ENCODE measurements at places on chromosomes 12 and 14.

DNA sequence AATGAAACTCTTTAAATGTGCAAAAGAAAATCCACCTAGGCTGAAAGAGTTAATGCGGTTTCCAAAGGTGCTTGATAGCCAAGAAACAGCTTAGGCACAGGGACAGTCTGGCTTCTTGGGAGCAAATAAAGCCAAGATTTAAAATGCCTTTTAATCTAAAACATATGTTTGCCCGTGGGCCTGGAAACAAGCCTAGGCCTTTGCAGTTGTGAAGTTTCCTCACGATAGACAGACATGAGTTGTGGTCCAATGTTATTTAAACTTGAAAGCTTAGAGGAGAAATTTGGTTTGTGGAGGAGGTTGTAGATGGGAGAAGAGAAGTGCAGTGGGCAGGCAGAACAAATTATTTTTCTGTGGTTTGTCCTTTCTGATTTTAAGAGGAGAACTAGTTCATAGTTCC is 29.8 kb downstream of the PROX2 start:
- no peak for DNase-seq

GRCh38 chr12:388541-389141 is 479 bp downstream of the KDM5A start:
- peak; percentile 41 for DNase-seq

DNA sequence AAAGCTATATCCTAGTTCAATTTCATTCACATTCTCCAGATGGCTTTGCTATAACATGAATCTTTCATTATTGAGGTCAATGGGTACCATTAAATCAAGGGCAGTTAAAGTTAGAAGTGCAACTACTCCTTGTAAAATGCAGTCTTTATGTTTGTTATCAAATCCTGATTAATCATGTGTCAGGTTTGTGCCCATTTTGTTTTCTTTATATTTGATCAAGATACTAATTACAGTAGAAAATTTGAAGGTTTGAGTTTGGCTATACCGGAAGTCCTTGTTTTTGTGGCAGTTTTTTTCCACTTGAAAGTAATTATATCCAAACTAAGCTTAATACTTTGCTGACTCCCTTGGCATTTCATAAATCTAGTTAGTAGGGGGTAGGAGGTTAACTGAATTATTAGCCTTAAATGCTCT is 513.0 kb downstream of the DIO2 start:
- DNase-seq, result no peak

GRCh38 chr14:101588990-101589389 is 27.7 kb downstream of the DIO3 start:
- DNase-seq, result no peak

- DNase-seq, result no peak
Measured at GRCh38 chr14:89367779-89368120, 49.3 kb downstream of the FOXN3 start.

GRCh38 chr12:10779103-10779502 is 23.3 kb downstream of the TAS2R7 start:
- no peak for DNase-seq

DNA sequence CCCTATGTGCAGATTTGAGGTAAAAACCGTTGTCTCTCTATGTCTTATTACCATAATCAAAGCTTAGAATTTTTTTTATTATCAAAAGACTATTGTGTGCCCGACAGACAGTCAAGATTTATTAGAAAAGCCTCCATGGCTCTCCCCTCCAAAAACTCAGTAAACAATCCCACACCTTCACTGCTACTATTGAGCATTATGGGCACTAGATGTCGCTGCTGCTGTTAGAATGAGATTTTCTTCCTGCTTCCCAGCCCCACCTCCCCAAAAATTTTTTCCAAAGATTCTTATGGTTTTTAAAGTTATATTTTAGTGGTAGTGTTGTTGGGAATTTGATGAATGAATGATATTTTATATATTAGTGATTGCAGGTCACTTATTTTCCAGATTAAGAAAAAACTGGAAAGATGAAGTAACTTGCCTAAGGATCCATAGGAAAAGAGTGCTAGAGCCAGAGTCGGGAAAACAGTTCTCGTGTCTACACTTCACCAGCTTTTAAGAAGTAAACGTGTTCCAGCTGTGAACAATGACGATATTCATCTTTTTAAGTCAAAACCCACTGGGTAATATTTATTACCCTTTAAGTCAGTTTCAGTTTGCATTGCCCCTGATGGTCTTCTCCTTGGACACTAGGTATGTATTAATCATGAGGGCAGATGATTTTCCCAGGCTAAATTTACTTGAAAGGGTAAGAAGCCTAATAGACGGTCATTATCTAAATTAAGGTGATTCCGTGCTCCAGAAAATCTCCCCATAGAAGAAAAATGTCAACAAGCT is 12.2 kb upstream of the FOXG1 start:
- DNase-seq, result no peak

- DNase-seq, result no peak
Measured at GRCh38 chr14:92997343-92998061, 74.6 kb downstream of the CHGA start.

DNA sequence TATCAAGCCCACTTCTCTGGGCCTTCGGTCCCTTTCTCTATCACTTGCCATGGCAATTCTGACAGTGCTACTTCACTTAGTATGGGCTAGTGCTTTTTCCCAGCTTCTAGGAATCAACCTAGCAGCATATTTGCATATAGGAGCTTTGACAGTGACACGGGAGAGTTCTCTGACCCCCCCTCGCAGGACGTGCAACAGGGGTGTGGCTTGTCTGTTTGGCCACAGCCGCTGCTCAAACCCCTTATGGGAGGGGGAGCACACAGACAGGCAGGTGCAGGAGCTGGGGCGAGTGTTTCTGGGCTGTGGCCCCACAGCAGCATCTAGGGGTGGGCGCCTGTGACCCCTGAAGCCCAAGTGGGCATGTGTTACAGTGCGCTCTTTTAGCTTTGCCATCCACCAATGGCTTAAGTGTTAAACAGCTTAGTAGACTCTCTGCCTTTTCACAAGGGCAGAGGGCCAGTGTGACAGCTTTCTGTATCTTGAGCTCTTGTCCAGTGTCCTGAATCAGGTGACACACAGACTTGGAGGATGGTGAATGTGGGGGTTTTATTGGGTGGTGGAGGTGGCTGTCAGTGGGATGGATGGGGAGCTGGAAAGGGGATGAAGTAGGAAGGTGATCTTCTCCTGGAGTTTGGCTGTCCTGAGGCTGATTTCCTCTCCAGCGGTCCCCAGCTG is 229.3 kb downstream of the PCNX1 start:
- no peak for DNase-seq

DNA sequence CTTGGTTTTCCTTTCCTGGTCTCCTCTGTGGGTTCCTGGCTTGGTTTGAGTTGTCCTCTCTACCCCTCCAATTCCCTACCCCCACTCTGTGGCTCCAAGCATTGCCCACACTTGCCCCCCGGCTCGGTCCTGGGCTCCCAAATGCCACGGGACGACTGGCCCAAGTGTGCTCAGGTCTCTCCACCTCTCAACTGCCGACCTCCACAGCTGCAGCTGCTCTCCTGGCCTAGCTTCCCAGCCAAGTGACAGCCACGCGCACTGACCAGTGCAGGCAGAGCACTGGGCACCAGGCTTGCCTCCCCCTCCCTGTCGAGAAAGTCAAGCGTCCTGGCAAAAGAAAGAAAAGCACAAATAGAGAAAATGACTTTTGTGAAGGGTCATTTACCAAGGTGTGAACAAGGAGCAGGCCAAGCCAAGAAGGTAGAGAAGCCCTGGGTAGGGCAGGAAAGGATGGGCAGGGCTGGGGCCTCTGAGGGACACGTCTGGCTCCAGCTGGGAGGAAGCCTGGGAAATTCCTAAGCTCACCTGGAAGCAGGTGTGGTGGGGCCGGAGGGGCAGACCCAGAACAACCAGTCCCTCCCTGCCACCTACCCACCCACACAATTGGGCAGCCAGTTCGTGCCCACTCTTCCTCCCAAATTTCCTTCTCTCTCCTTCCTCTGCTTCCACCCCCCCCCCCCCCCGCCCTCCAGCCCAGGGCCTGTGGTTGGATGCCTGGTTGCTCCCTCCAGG is 1.8 kb upstream of the CEP170B start:
- DNase-seq, result no peak

- no peak for DNase-seq
Measured at GRCh38 chr12:85531341-85531740, 251.3 kb downstream of the ALX1 start.

- DNase-seq, result no peak
Measured at GRCh38 chr14:73744175-73744867, 30.1 kb upstream of the PNMA1 start.

DNA sequence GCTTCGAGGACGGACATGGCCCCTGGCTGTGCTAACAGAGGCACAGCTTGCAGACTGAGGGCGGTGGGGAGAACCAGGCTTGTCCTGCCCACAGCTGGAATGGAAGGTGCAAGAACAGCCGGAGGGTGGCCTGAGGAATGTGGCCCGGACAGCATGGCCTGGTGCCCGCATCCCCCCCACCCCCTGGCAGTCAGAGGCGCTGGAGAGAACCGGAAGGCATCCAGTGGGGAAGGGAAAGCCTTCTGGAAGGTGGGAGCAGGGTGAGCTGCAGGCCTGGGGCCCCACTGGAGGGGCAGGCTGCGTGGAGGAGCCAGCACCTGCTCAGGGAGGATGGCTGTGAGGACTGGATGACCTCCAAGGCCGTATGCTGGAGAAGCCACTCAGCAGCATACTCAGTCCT is 8.1 kb upstream of the CYP46A1 start:
- no peak for DNase-seq

DNA sequence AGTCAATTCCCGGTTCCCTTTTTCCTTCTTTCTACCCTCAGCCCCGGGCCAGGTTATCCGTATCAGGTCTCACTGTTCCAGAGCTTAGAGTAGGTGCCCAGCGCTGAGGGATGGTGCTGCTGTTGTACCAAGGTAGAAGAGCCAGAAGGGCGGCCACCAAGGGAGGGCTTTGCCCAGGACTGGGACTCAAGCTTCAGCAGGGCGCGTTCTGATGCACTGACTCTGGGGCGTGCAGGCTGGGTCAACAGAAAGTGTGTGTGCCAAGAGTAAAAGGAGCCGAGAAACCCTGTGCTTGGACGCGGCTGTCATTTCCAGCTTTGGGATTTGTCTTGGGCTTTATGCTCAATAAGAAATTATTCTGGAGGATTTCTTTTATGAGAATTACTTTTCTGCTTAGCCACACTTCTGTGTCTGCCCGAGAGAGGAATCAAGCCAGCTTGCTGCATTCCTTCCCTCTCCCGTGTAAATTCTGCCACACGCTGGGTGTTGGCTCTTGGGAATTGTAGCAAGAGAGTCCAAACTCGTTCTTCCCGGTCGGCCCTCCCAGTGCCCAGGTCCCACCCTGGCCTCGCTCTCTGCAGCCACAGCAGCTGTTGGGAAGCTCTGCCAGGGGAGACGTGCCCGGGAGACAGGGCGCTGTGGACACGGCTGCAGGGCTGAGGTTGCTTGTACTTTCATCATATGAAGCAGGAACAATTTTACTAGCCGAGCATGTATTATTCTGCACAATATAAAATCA is 98.0 kb downstream of the FBXL14 start:
- no peak for DNase-seq

DNA sequence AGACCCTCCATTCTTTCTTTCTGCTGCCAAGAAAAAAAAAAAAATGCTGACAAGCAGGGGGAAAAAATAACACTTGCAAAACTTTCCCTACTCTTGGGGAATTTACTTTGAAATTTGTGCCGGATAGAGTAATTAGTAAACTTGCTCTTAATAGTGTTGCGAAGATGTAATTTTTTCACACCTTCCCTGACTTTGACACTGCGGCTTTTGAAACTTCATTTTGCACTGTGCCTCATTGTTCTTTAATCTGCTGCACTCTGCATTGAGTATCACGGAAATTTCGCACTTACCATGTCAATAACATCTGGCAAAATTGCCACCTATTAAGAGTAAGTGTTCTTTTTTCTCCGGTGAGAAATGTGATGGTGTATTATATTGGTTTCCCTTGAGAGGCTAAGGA is 596.1 kb downstream of the VRK1 start:
- DNase-seq, result peak; percentile 42

DNA sequence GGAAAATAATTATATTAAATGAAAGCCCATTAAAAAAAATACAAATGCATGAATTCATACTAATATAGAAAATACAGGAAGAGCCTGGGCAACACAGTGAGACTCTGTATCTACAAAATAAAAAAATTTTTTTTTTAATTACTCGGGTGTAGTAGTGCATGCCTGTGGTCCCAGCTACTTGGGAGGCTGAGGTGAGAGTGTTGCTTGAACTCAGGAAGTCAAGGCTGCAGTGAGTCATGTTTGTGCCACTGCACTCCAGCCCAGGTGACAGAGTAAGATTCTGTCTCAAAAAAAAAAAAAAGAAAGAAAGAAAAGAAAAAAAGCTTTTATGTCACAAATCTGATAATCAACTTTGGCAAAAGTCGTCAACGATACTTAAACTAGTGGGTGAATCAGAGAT is 80.6 kb upstream of the PLEKHA5 start:
- no peak for DNase-seq

DNA sequence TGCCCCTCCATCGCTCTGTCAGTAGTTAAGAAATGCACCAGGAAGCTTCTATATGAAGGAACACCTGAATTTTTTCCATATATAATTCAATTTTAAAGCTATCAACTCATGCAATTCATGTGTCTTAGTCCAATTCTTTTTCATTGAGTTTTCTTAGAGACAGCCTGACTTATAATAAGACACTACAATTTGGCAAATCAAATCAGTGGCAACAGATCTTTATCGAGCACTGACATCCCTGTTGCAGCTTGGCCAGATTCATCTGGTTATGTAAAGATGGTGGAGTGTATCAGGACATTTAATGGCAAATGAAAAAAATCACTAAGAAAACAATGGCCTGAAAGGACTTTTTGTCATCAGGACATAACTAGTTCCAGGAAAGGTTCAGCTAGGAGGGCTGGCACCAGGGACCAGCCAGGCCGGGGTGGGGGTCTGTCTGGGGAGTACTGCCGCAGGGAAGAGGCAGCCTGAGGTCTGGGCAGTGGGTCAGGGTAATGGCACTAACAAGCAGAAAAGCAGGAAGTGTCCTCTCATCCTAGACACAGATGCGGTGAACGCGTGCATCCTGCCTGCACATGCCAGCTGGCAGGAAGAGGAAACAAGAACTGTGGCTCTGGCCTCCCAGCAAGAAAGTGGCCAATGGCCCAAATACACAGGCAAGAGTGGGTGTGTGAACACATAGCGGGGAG is 100.5 kb upstream of the LMNTD1 start:
- DNase-seq, result no peak

GRCh38 chr14:95389471-95390011 is 69.8 kb upstream of the CLMN start:
- no peak for DNase-seq

DNA sequence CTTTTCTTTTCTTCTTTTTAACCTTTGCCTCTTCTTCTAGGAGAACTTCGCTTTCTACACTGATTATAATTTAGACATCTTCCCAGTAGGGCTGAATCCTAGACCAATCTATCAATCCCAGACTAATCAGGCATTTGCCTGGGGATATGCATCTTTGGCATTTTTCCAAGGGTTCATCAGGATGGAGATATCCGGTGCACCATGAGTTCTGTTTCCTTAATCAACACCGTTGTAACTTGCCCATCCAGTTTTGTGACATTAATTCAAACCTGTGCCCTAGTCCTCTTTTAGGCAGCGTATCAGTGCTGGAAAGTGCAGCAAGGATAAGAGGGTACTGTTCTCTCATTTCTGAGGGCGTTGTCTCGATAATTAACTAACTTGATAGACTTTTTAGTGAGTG is 617 bp upstream of the MGP start:
- DNase-seq, result no peak

GRCh38 chr12:65602610-65603295 is 221.5 kb upstream of the HMGA2 start:
- no peak for DNase-seq

GRCh38 chr14:26549571-26549970 is 48.3 kb downstream of the NOVA1 start:
- DNase-seq, result no peak
